CD8-positive, alpha-beta memory T cell (primary cell): ENCODE measurements at places on chromosomes 2 and 18. TPM values are rescaled to one million over a fixed set of nuclear protein-coding genes. Genes with fewer than 3 reads are reported as not detected.

- H3K27ac ChIP-seq: no peak overlapping the region
- no peak overlapping the region for H3K4me3 ChIP-seq
- no peaks in the 10 kb centered on the region for H3K4me1 ChIP-seq
- no peaks in the 10 kb centered on the region for H3K36me3 ChIP-seq
- no peak for DNase-seq
- no peaks in the 10 kb centered on the region for H3K27me3 ChIP-seq
Measured at GRCh38 chr2:126639276-126639675, 16.7 kb upstream of the GYPC start.

DNA sequence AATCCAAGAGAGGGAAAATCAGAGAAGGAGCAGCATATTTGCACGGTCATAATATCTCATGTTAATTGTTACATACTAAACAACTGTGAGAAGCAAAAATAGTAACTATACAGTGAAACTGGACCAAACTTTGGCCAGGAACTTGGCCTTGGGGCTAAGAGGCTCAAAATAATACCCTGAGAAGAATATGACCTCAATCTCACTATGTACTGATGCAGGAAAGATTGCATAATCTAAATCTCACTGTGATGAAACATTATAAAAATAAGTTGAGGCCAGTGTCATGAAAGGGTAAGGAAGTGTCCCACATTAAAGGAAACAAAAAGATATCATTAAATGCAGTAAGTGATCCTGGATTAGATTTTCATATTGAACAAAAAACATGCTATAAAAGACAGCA lies 36.5 kb downstream of the ZRANB3 start:
- no peak for DNase-seq
- no peak overlapping the region for H3K4me3 ChIP-seq
- no peaks in the 10 kb centered on the region for H3K4me1 ChIP-seq
- no peaks in the 10 kb centered on the region for H3K27me3 ChIP-seq
- no peak overlapping the region for H3K27ac ChIP-seq

Gene PRADC1
- total RNA-seq: 21.1 TPM

DNA sequence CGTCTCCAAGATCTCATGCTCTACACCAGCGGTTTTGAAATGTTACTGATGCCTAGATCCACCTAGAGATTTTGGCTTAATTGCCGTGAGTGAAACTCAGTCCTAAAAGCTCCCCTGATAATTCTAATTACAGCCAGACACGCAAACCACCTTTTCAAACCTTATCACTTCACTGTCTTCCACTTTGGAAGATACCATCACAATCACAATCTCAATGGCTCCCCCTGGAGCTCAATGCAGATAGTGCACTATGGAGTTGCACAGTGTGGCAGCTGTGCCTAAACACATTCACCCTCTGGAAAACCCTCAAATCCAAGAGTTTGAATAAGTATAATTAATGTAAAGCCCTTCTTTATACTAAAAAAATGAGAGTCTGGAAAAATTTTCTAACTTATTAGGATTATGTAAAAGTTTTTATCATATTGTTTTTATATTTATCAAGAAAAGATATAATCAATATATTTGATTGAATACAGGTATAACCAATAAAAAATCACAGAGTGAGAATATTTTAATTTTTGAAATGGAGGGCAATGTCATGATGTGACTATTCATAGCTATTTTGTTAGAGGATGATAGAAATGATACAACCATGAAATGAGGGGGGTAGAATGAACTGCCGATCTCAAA lies 102.9 kb upstream of the SLC8A1 start:
- H3K36me3 ChIP-seq: no peaks in the 10 kb centered on the region
- DNase-seq: no peak
- no peak overlapping the region for H3K4me3 ChIP-seq
- no peaks in the 10 kb centered on the region for H3K4me1 ChIP-seq
- no peak overlapping the region for H3K27ac ChIP-seq

Gene ABCG5
- total RNA-seq: not detected

DNA sequence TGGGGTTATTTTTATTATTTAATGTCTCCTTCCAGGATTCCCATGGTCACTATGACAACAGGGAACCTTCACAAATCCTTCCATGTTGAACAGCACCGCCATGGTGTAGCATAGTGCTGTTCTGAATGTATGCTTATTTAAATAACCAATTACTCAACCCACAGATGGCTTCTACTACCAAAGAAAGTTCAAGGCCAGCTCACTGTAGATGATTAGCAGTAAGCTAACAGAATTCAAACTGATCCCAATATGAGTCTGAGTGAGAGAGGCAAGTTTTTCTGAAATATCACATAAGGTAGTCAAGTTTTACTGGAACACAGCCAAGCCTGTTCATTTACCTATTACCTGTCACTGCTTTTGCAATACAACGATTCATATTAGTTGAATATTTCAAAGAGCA lies 51.2 kb downstream of the CLASP1 start:
- DNase-seq: no peak
- H3K4me3 ChIP-seq: no peak overlapping the region
- H3K4me1 ChIP-seq: peaks cover 34% of the 10 kb centered on the region

DNA sequence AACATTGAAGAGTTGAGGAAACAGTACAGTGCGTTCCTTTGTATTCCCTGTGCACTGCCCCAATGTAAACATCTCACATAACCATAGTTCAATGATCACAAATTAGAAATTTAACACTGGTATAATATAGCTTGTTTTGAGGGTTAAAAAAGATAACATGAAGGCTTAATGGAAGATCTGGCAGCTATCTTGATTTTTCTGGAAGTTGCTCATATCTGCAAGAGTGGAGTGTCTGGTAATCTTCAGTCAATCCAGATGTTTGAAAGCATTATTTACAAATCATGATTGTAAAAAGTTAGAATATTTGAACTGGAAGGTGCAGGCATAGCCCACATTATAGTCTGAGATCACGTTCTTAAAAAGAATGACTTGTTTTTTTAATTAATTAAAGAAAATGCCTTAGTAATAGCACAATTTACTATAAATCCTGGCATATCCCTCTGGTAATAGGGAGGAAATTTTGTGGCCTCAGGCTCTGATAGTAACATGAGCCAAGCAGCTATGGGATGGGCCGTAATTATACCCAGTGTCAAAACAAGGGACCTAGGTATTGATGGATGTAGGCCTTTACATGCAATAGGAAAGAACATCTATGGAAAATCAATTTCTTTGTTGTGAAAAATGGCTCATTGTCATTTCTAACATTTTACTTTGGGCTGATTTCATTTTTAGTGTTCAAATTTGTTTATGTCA lies 418.0 kb downstream of the THSD7B start:
- no peaks in the 10 kb centered on the region for H3K36me3 ChIP-seq
- H3K4me3 ChIP-seq: no peak overlapping the region
- no peak overlapping the region for H3K27ac ChIP-seq
- DNase-seq: no peak
- H3K27me3 ChIP-seq: no peaks in the 10 kb centered on the region
- no peaks in the 10 kb centered on the region for H3K4me1 ChIP-seq
